Tibial nerve (tissue), 4 donors: ENCODE measurements at places on chromosomes 5 and 9. TPM values are rescaled to one million over a fixed set of nuclear protein-coding genes. Genes with fewer than 3 reads are reported as not detected.
A peak's percentile ranks its signal among the peaks of the same experiment; 100 is the strongest.

Gene ZNF189
- 24.7 TPM for total RNA-seq

Gene ADAMTSL2
- 38.9 TPM for total RNA-seq

Gene CACFD1
- 10.8 TPM for total RNA-seq

Gene GOLM1
- 13.2 TPM for total RNA-seq

Gene ECM2
- total RNA-seq: 59.0 TPM

Gene SLC1A1
- total RNA-seq: 16.8 TPM

Gene PRR7
- 5.1 TPM for total RNA-seq

Gene FGF1
- total RNA-seq: 38.1 TPM

Gene PCDHB7
- total RNA-seq: 4.4 TPM

- DNase-seq: no peak
These were observed 337.7 kb downstream of the FBXL7 start for GRCh38 chr5:15837551-15838289.

DNA sequence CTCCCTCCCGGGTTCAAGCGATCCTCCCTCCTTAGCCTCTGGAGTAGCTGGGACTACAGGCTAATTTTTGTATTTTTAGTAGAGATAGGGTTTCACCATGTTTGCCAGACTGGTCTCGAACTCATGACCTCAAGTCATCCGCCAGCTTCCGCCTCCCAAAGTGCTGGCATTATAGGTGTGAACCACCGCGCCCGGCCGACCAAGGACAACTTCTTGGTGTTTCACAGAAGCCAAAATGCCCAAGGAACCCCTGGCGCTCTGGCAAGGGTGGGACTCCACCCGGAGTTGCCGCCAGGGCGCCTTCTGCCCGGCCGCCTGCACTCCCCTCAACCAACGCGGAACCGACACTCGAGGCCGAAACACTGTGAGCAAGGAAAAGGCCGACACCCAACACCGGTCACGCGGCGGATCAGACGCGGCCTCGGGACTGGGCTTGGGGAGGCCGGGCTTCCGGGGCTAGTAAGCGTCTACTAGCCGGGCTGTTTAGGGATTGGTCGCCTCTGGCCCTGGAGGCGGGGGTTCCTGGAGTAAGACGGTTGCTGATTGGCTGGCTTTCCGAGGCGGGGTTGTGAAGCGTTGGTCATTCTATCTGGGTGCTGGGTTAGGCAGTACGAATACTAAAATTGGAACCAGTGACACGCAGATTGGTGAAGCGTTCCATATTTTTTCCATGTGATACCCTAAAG is 7.7 kb upstream of the CFAP157 start:
- DNase-seq: peak; percentile 96

GRCh38 chr5:147481376-147481775 is 28.5 kb downstream of the DPYSL3 start:
- no peak for DNase-seq

DNA sequence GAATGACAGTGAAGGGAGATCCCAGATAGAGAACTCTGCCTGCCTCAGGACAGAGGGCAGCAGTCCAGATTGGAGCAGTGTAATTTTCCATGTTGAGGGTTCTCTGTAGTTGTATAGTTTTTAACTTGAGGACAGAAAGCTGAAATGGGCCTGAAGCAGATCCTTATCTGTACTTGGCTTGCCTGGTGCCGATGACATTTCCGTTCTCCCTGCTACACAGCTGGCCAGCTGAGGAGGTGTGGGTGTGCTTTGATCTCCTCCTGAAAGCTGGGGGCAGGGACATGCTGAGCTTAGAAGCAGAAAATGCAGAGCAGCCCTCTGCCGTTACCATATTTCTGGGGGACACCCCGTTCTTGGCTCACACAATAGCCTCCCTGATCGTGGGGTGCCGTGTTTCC is 10.5 kb downstream of the GLRX start:
- no peak for DNase-seq

GRCh38 chr9:89591274-89592212 is 13.3 kb upstream of the GADD45G start:
- DNase-seq: no peak

GRCh38 chr9:73059247-73059646 is 92.4 kb upstream of the ANXA1 start:
- DNase-seq: no peak

DNA sequence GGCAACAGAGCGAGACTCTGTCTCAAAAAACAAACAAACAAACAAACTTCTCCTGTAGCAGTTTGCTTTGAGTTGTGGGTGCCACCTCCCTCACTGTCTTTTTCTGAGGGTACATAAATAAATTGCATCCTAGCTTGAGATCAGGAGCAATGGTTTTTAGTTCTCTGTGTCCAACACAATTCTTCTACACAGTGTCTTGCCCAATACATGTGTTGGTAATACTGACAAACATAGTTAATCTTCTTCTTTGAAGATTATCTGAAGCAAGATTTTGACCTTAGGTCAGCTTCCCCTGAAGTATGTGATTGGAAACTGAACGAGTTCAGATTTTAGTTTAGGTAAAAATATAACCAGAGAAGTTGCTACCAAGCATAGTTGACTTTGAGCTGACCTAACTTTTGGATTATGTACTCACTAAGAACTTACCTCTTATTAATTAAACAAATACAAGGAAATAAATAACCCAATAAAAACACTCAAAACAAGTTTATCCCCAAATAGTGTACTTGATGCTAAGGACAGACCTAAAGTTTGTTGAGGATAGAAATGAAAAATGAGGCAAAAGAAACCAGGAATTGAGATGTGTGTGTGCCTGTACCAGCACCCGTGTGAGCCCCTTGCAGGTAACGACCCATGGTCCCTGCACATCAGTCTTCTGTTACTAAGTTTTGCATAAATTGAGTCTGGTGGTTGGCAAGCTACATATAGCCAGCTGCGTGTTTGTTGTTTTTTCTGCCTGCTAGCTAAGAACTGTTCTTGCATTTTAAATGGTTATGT is 16.2 kb downstream of the TJP2 start:
- no peak for DNase-seq

DNA sequence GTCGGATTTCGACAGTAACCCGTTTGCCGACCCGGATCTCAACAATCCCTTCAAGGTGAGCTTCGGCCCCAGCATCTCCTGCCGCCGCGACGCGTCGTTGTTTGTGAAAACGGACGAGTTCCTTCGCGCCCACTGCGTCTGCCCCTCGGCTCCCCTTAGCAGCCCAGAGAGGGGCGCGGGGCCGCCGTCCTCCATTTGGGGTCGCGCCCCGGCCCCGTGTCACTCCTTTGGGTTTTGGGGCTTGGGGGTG is 182 bp downstream of the SCAMP1 start:
- DNase-seq: no peak

DNA sequence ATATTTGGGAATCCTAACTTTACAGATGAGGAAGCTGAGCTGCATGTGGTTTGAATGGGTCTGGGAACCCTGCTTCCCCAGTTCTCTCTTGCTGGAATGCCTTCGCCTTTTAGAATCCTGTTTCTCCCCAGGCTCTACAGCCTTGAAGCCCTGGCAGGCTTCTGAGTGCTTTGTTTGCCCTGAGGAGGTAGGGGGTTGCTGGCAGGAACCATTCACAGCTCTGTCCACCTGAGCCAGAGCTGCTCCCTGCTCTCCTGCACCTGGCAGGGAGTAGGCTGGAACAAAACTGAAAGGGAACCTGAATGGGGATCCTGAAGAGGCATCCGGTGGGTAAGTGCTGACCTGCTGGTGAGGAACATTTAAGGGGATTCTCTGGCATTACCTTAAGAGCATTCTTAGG is 33.0 kb downstream of the KIF4B start:
- no peak for DNase-seq

DNA sequence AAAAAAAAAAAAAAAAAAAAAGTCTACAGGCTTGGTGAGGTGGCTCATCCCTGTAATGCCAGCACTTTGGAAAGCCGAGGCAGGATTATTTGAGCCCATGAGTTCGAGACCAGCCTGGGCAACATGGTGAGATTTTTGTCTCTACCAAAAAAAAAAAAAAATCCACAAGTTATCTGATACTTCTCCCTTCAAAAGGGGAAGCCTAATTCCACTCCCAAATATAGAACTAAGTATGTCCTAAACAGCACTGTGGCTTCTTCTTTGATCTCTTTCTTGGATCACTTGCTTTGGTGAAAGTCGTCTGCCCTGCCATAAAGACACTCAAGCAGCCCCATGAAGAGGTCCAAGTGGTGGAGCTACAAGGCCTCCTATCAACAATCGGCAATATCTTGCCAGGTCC is 18.8 kb upstream of the STING1 start:
- DNase-seq: no peak

DNA sequence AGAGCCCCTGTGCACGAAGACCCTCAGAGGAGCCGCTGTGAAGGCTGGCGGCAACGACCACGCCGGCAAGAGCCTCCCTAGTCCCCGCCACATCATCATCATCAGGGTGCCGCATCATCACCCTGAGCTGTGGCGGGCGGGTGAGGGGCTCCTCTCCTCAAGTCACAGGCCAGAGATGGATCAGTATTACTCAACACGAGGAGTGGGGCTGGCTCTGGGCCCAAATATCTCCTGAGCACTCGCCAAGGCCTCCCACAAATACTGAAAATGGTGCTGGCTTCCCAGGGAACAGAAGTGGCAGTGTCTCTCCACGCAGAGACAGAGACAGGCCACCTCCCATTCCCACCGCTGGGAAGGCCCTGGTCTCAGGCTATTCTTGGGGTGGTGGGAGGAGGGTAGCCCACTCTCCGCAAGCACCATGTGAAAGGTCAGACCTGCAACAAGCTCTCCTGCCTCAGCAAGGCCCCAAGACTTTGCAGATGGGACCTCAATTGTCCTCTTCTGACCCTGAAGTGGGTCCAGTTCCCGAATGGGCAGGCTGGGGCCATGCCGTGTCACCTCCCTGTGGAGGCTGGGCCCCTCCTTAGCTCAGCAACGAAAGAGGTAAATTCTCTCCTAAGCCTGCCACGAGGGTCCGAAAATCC is 39.3 kb upstream of the ZNF354A start:
- no peak for DNase-seq

DNA sequence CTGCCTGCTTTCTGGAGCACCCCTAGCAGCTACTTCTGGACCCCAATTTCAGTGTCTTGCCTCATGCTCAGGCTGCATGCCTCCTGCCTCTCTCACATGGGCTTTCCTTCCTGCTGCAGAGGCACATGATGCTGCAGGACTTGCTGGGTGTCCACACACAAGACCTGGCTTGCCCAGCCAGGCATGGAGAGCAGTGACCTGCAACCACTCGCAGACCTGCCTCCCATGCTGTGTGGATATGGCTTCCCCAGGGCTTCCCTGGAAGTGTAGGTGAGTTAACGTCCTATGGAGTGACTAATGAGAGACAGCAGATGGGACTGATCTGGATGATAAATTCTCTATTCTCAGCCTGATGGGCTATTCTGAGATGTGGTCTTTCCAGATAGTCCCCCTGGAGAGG is 53.2 kb upstream of the SMIM32 start:
- no peak for DNase-seq

- no peak for DNase-seq
These were observed 22.3 kb downstream of the NDUFS6 start for GRCh38 chr5:1823381-1824034.

DNA sequence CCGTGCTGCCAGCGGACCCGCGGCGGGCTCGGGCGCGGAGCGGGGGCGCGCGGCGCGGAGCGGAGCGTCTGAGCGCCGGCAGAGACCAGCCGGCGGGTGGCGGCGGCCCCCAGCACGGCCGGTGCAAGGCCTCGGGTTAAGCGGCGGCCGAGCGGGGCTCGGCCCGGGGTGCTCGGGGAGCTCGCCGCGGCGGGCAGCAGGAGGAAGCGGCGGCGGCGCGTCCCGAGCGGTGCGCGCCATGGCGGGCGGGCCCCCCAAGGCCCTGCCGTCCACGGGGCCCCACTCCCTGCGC is 150 bp downstream of the SNX30 start:
- DNase-seq: no peak

DNA sequence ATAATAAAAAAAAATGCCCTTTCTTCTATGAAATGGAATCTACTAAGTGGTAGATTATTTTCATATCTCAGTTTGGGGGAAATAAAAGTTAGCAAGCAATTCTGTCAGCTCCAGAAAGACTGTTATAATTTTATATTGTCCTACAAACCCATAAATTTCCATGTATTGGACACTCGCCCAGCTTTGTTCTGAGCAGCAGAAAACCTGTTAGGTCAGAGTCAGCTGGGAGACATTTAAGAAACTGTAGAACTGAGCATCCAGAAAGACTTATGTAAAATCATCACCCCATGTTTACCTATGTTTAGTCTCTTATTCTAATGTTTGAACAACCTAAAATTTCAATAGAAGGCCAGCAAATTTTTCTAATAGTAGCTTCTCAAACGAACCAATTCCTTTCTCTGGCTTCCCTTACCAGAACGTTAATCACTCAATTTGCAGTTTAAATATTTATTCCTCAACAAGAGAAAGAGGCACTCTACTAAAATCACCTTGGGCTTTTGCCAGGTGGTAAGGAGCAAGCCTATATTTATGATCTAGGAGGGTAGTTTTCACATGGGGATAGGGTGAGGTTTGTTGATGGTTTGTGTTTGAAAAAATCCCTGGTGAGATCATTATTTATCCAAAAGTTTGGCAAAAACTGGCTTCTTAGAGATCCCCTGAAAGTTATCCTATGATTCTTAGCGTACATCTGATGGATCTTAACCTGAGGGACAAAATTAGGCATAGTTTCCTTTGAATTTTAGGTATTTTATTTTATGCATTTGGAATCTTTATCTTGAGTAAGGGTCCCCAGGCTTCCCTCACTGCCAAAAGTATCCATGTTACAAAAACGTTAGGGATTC is 34.4 kb downstream of the MACROH2A1 start:
- no peak for DNase-seq

- peak; percentile 31 for DNase-seq
These were observed 50.3 kb downstream of the SLC22A5 start for GRCh38 chr5:132419502-132420468.

DNA sequence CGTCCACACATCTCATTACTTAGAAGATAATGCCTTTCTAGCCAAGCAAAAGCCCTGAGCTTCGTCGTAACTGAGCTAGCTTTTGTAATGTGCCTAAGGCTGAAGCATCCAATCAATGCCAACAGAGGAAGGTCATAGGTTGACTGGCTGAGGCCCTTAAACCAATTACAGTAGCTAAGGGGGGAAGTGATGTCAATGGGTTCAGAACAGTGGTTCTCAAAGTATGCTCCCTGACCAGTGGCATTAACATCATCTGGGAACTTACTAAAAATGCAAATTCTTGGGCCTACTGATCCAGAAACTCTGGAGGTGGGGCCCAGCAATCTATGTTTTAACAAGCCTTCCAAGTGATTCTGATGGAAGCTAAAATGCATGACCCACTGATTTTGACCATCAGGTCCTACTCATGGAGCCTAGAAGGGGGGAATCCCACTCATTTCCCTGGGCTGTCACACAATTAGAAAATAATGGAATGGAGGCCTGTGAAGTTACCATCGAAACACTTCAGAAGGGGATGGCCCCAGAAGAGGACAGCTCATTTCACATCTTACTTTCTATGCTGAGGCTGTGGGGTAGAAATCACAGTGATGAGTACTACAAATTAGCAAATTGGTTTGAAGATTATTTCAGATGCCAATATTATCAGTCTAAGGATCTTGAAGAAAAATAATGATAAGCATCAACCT is 4.8 kb upstream of the VLDLR start:
- no peak for DNase-seq

DNA sequence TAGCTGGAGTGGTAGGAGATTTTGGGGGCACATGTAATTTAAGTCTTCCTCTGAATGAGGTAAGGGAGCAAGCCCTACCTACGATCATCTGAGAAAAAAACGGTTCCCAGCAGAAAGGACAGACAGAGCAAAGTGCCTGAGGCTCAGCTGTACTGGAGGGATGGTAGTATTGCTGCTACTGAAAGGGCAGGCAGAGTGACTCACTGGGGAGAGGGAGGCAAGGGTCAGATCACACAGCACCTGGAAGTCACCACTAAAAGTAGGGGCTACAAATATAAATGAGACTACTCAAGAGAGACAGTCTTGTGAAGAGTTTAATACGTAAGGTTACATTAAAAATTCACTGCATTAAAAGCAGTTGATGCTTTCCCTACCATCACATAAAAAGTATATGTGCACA is 75.9 kb downstream of the NFIB start:
- no peak for DNase-seq
